ENCODE measurements at places on chromosomes 1 and 21.

GRCh38 chr1:89098857-89099256, 27.1 kb downstream of the GBP2 start:
- DNase-seq, result no peak

GRCh38 chr1:8477166-8477982, 159.5 kb downstream of the SLC45A1 start:
- DNase-seq, result no peak

DNA sequence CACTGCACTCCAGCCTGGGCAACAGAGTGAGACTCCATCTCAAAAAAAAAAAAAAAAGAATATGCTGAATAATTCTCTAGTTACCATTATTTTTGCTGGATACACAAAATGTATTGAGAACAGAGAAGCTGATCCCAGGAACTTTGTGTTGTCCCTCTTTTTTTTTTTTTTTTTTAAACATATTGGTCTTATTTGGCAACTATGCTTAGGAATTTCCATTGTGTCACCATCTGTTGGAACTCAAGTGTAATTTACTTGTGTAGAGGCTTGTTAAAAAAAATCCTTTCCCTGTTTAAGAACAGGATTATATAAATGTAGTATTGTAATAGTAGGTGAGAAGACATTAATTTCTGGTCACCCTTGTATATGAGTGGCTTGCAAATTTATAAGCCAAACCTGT, 28.6 kb downstream of the CAMSAP2 start:
- DNase-seq, result no peak

- no peak for DNase-seq
Observed at GRCh38 chr1:100719490-100719889, at the start of gene VCAM1. Gene VCAM1 (plus strand): TSS chr1:100719742. CDS start chr1:100719861, 119 bp downstream.

DNA sequence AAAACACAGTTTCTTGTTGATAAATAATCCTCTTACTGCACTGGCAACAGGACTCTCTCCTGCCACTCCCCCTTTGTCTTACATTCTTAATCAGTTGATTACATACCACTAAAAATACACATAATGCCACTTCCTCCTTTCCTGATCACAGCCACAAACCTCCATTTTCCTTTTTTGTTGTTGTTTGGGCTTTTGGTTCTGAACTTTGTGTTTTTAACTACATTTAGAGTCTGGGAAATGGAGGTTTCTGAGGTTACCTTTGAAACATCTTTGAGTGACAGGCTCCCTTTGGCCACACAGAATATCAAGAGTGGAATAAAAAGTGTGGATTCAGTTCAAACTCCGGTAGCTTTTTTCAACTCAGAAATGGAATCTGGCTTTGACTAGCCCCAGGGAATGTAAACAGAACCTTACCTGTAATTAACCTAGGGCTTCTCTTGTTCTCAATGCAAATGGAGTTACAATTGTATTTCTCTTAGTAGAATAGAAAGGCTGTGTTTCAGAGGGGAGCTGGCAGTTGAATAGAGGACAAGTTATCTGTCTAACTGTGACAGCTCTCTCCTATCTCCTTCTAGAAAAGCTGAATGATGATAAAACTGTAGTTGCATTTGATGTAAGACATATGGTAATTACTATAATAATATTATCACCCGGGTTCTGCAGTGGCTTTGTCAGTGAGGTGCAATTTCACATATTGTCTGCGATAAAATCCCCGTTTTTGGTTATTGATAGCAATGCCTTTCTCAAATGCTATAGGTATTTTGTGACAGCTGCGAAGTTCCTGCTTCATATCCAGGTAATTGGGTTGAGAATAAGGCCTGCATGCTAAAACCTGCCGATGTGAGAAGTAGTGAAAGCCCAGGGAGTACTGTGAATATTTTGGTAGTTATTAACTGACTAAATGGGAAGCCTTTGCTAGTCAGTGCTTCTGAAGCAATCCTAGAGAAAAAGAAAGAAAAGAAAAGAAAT, 66.9 kb downstream of the ST6GALNAC5 start:
- DNase-seq, result no peak

- DNase-seq, result no peak
Observed at GRCh38 chr1:29802181-29803068, 566.1 kb downstream of the PTPRU start.

- no peak for DNase-seq
Observed at GRCh38 chr1:234206651-234207284, 166.5 kb upstream of the COA6 start.

DNA sequence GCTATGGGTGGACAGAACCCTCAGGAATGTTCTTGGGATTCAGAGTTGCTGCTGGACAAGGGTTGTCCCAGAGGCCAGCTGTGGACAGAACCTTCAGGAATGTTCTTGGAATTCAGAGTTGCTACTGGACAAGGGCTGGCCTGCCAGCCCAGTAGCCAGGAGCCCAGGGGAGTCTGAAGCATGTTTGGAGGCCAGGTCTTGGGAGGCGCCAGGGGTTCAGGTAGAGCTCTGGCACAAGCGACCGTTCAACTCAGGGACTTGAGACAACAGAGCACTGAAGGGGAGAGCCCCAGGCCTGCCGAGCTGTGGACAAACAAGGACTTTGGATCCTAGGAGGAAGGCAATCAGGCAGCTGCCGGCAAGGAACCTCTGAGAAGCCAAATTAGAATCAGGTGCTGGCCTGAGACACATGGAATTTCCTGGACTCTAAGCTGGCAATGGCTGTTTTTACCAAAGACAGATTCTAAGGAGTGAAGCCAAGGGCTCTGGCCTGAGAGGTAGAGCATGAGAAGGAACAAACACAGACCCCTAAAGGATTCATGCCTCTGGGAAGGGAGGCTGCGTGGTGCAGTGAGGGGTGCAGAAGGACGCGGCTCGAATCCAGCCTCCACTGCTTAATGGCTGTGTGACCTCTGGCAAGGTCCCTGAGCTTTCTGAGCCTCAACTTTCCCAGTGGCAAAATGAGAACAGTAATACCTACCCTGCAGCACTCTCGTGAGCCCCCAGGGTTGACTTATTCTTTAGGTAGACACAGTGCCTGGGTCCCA, 13.4 kb downstream of the PLA2G5 start:
- no peak for DNase-seq

GRCh38 chr1:37043101-37043500, 8.8 kb upstream of the GRIK3 start:
- no peak for DNase-seq

GRCh38 chr1:38039331-38040088, 7.1 kb downstream of the POU3F1 start:
- no peak for DNase-seq

- DNase-seq, result no peak
Observed at GRCh38 chr1:99544328-99544727, 101.6 kb upstream of the PALMD start.

DNA sequence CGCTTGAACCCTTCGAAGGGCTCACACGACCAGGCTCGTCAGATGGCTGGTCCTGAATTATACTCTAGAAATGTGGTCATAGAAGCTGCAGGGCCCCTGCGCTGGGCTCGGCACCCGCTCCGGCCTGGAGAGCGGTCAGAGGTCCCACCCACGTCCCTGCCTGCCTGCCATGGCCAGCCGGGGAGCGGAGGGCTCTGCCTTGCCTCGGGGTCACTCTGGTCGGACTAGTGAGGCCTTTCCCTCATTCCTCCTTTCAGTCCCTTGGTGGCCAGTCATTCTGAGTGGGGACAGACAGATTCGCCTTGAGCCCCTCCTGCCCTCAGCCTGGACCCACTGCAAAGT, 529 bp upstream of the MARCKSL1 start:
- DNase-seq, result no peak

DNA sequence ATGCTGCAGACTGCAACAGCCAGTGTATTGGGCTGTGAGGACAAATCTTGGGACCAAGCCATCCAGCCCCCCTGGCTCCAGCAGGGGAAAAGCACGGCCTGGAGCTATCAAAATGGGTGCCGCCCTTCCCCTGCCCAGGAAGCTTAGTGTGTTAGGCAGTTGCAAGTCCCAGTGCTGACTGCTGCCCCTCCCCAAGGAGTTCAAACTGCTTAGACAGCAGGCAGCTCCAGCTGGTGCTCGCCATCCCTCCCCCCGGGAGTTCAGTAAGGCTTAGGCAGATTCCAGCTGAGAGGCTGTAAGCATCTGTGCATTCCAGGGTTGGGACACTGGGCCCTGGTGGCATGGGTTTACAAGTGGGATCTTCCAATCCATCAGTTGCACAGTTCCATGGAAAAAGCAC, 579.6 kb upstream of the NR5A2 start:
- no peak for DNase-seq

GRCh38 chr1:151534662-151535278, 5.3 kb upstream of the TUFT1 start:
- DNase-seq, result peak; percentile 58

DNA sequence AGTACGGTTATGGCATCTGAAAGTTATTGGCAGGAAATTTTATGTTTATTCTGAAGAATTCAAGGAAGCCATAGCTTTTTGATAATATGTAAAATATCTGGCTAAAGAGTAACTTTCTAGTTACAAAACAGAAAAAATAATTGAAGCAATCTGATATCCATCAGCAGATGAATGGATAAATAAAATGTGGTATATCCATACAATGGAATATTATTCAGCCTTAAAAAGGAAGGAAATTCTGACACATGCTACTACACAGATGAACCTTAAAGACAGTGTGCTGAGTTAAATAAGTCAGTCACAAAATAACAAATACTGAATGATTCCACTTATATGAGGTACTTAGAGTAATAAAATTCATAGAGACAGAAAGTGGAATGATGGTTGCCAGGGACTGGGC, 25.0 kb upstream of the HIVEP3 start:
- DNase-seq, result no peak

- no peak for DNase-seq
Observed at GRCh38 chr1:231918239-231919015, 291.8 kb downstream of the DISC1 start.

GRCh38 chr1:68210027-68210426, 22.3 kb downstream of the WLS start:
- DNase-seq, result no peak

DNA sequence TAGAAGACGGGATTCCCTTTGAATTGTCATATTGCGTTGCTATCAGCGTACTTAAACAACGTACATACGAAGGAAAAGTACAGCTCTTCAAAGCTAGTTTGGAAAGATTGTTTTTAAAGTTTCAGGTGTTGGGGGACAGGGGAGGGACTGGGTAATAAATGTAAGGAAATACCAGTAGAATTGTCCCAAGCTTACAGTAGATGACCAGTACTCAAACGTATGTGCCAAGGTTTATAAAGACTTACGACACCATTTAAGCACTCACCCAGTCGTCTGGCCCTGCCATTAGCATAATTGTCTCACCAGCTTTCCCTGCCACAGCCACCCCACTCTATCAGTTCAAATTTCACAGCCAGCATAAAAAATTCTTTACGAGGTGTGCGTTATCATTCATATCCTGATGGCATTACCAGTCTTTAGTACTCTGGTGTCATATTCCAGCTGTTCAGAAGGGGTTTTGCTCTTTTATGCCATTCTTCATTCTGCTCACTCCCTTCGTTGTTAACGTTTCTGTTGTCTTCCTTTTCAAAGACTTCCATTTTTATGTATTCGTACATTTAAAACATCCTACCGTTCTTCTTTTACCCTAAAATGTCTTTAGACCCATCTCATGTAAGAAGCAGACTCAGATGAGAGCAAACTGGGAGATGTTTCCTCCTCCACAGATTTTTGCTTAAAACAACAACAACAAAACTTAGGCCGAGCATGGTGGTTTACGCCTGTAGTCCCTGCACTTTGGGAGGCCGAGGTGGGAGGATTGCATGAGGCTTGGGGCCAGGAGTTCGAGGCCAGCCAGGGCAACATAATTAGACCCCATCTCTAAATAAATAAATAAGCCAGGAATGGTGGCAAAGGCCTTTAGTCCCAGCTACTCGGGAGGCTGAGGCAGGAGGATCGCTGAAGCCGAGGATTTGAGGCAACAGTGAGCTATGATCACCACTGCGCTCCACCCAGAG, 1.0 kb upstream of the HP1BP3 start:
- no peak for DNase-seq

All from T follicular helper cell (primary cell).